ENCODE measurements at places on chromosomes 16 and 17.

DNA sequence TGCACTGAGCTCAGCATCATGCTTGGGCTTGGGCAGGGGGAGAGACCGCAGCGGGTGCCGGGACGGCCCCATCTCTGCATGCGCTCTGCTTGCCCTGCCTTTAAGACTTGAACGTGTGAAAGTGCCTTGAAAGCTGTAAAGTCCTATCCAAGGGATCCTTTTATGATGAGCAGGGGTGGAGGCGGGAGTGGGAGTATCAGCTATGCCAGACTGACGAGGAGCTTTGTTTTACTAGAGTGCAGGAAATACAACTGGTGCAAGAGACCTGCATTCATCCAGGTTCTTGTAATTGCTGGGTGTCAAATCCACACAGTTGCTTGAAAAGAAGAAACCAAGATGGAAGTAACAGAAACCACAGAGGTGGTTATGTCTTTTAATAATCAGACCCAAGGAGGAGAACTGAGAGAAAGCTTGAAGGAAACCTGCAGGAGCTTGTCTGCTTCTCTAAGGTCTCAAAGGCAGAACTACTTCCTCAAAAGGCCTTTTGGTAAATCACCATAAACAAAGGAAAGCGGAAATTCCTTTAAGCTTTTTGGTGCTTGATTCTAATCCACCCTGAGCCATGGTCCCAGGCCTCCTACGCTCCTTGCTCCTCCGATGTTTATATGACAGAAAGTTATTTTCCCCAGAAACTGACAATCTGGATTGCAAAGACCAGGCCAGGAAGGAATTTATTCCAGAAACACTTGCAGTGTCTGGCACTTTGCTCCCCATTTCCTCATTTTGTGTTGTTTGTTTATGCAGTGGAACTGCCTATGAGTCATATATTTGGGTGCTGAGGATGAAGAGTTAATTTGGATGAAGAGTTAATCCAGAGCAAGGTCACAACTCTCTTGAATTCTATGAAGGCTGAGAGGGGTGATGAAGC is 51.3 kb upstream of the FBXO47 start:
- no peak for DNase-seq

- DNase-seq, result no peak
Measured at GRCh38 chr16:82769845-82770244, 143.1 kb downstream of the CDH13 start.

GRCh38 chr17:14295676-14296075 is 5.2 kb upstream of the HS3ST3B1 start:
- no peak for DNase-seq

DNA sequence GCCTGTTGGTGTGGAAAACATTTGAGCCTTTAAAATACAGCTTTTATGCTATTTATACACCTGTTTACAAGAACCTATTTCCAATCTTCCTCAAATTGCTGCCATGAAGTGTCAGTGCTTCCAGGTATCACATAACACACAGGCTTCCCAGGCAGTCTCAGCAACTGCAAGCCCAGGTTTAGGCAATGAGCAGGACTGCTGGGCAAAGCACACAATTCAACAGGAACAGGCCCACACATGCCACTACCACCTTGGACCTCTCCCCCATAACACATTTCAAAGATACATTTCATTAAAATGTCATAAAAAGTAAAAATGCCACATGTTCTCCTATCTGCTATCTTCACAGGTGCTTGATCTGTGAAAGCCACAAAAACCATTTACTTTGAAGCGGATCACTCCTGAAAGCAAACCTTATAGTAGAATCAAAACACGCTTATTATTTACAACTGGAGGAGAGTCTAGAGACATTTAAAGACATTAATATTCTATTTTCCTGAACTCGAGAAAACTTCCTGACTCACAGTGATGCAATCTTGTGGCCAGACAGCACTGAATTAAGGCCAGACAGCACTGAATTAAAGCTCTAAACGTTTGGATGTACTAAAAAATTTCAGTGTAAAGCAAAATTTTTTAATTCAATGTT is 31.5 kb downstream of the ANKFY1 start:
- no peak for DNase-seq
